Chondrocyte (in vitro differentiated cells): ENCODE measurements at places on chromosomes 6 and 20.
A peak's percentile ranks its signal among the peaks of the same experiment; 100 is the strongest.

- no peak for DNase-seq
These were observed 308.9 kb downstream of the HDGFL1 start for GRCh38 chr6:22878324-22878701.

DNA sequence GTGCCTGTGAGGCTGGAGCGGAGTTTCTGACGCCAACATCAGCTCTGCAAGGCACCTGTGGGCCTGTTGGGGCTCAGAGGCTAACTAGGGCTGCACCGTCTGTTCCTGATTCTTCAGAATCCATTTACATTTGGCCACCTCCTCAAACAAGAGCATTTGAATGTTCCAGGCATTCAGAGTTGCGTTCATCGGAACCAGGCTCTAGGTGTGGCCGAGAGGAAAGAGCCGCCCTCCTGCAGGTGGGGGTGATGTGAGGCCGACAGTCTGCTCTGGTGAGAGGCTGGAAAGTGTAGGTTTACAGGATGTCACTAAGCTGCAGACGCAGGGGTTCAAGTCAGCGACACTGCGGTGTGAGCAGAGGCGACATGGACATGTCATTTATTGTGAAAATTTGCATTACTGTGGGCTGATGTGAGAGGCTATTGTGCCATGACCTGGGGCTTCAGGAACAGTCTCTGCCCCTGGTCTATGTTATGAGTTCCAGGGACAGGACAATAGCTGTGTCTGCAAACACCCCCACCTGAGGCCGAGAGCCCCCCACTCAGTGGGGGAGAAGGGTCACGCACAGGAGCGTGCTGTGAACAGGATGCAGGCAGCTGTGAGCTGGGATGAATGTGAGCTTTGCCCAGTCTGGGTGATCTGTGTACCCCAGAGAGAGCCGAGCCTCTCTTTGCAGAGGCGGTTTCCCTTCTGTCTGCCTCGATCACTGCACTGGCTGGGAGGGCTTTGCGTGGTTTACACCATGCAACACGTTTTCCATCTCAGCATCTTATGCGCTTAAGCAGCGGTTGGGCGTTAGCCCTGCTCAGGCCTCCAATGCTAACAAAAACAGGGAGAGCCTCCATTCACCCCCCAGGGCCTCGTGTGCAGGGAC is 21.1 kb downstream of the SLCO4A1 start:
- no peak for DNase-seq

GRCh38 chr6:52994031-52994838 is 849 bp downstream of the GSTA4 start:
- DNase-seq: no peak

GRCh38 chr20:54407459-54407858 is 67.9 kb upstream of the DOK5 start:
- no peak for DNase-seq

DNA sequence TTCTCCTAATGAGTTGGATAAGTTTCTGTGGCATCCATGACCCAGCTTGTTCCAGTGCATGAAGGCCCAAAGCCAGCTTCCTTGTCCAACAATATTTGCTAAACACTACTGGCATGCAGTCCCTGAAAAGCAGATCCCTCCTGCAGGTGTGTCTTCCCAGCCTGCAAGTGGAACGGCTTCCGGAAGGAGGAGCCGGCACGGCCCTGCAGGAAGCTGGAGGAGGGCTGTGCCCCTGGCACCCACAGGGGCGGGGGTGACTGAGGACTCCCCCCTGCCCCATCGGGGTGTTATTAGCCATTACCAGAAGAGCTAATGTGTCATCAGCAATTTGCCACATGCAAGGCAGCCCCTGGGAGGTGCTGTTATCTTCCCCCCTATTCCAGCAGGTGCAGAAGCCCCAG is 27.4 kb downstream of the NPEPL1 start:
- DNase-seq: peak; percentile 53

DNA sequence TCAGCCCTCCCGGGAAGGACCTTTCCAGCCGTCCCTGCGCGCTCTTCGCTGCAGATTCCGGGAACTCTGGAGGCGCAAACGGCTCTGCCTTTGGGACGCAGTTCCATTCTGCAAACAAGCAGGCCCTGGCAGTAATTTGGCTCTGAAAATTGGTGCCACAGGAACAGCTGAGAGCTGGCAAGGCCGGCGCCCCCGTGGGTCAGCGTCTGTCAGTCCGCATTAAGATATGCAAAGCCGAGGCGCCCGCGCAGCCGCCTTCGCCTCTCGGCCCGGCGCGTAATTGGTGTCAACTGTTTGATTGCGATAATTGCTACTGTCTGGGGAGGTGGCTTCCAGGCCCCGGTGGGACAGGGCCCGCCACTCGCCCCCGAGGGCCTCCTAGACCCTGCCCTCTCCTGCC is 73.6 kb downstream of the NCR2 start:
- no peak for DNase-seq
